Astrocyte of the hippocampus (primary cell): ENCODE measurements at places on chromosomes 7 and 10.
A peak's percentile ranks its signal among the peaks of the same experiment; 100 is the strongest.

DNA sequence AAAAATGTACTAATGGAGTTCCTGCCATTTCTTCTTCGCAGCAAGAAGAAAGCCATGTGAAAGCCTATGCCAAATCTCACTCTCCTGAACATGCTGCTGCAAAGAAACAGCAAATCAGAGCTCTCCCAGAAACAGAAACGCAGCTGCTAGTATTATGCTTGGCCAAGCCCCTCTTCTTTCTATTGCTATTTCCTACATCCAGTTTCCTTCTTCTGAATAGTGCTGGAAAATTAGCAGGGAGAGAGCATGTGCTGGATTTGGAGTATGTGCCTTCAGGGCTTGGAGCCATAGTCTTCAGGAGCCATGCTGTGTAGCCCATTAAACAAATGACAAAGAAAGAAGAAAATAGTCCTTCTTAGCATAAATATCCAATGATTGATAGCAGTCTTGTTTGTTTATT lies 852.0 kb upstream of the PHF14 start:
- DNase-seq: peak; percentile 31

- DNase-seq: no peak
Observed at GRCh38 chr7:5574770-5575269, 151.2 kb upstream of the TNRC18 start.

DNA sequence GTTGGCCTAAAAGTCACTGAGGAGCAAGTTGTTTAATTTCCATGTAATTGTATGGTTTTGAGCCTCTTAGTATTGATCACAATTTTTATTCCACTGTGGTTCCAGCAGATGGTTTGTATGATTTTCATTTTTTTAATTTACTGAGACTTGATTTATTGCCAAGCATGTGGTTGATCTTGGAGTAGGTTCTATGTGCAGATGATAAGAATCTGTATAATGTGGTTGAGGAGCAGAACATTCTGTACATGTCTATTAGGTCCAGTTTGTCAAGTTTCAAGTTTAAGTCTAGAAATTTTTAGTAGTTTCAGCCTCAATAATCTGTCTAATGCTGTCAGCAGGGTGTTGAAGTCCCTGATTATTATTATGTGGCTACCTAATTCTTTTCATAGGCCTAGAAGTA lies 22.7 kb upstream of the ZWINT start:
- peak; percentile 8 for DNase-seq

DNA sequence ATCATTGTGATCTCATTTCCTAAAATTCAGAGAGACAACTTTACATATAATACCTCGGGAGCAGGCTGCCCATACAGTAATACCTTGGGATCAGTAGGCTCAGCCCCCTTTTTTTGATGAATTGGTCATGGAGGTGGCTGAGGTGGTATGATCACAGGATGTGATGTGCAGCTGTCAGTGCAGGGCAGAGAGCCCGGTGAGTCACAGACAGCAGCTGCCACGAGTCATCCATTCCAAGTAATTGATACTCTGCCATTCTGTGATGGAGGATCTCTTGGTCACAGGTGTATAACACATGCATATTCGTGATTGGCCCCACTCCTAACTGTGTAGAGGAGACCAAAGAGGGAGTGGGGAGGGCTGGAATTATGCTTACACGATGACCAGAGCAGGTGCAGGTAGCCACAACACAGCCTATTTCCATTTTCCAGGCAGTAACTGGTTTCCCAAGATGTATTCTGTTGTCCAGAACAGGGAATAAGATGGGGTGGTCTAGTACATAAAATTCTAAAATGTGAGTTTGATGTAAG lies 14.1 kb downstream of the NRCAM start:
- DNase-seq: no peak

DNA sequence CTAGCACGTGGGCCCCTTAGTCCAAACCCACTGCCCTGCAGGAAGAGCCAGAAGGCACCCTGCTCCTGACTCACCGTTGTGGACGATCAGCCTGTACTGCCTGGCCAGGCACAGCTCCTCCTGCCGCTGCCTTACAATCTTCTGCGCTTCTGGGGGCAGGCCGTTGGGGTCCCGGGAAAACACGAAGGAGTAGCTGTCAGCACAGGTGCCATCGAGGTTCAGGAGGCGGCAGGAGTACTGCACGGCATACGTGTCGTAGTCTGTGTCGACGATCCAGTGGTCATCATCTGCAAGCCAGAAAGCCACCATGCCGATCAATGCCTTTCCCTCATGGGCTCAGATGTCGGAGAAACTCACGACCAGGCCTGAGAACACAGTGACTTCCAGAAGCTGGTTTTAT lies 7.3 kb downstream of the RBP4 start:
- DNase-seq: no peak

- peak; percentile 14 for DNase-seq
Observed at GRCh38 chr10:111261081-111261615, 184.3 kb downstream of the ADRA2A start.

DNA sequence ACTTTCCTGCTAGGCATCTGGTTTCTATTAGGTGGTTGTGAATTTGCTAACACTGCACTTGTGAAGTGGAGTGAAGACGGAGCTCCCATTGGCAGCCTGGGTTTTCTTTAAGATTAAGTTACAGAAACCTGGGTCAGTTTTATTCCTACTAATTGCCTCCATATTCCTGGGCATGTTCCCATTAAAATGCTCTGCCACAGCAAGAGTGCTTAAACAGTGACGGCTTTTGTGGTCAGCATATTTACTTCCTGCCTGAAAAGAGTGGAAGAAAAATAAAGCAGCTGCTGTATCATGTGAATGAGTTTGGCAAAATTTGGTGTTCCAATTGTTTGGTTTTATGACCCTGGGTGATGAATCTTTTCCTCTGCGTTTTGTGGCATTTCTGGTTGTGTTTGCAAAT lies 96.9 kb upstream of the PLXDC2 start:
- peak; percentile 79 for DNase-seq
